ENCODE measurements at places on chromosomes 16 and 17. TPM values are rescaled to one million over a fixed set of nuclear protein-coding genes. Genes with fewer than 3 reads are reported as not detected.

Gene SLC47A2
- 0.63 TPM for total RNA-seq

Gene GDE1
- 37.6 TPM for total RNA-seq

Gene VTN
- 0.63 TPM for total RNA-seq

Gene ABCA8
- total RNA-seq = 3.8 TPM

Gene TBC1D3H
- not detected for total RNA-seq

Gene HSPB9
- total RNA-seq = not detected

Gene GNAO1
- total RNA-seq = 163 TPM

Gene CCL16
- total RNA-seq = not detected

Gene PRSS21
- not detected for total RNA-seq

Gene PIRT
- 0.63 TPM for total RNA-seq

Gene GPR142
- total RNA-seq = not detected

Gene ENPP7
- total RNA-seq = not detected

Gene DOC2B
- total RNA-seq = 43.2 TPM

Gene LDHD
- 1.6 TPM for total RNA-seq

Gene HOXB1
- not detected for total RNA-seq

Gene RAB37
- total RNA-seq = 0.63 TPM

Gene CCL4L2
- 1.6 TPM for total RNA-seq

Gene KRT24
- not detected for total RNA-seq

Gene MRPL58
- 11.3 TPM for total RNA-seq

Gene TNP2
- total RNA-seq = not detected

Gene CD79B
- total RNA-seq = 0.63 TPM

Gene SSTR5
- total RNA-seq = not detected

Gene ACSM2A
- not detected for total RNA-seq

Gene SULT1A1
- 9.7 TPM for total RNA-seq

Gene MYCBPAP
- total RNA-seq = 2.2 TPM

Gene CFAP97D1
- not detected for total RNA-seq

Gene CCL5
- not detected for total RNA-seq

Gene BRIP1
- 7.5 TPM for total RNA-seq

Gene IGSF6
- total RNA-seq = 1.6 TPM

Gene HNF1B
- total RNA-seq = not detected

Gene CACNG5
- total RNA-seq = 0.63 TPM

Gene EVI2A
- 1.9 TPM for total RNA-seq

Gene ENDOV
- 28.2 TPM for total RNA-seq

Gene TOP3A
- total RNA-seq = 74.2 TPM

Gene ZNF830
- 16.6 TPM for total RNA-seq

Gene PTX4
- not detected for total RNA-seq

Gene VAT1L
- total RNA-seq = 16.3 TPM

Gene GPR179
- 0.63 TPM for total RNA-seq

Gene APOH
- total RNA-seq = not detected

Gene NUPR1
- 0.31 TPM for total RNA-seq

Gene TBC1D3C
- total RNA-seq = 1.9 TPM

Gene ZNF232
- 22.8 TPM for total RNA-seq

Gene MAF
- 21.6 TPM for total RNA-seq

Gene DLX4
- total RNA-seq = not detected

Gene CLN3
- total RNA-seq = 24.7 TPM

All from parietal lobe (tissue), 2 donors.